ENCODE measurements at places on chromosomes 11 and 22.

GRCh38 chr11:68282141-68282860 lies 10.5 kb upstream of the C11orf24 start:
- peak; percentile 78 for DNase-seq

DNA sequence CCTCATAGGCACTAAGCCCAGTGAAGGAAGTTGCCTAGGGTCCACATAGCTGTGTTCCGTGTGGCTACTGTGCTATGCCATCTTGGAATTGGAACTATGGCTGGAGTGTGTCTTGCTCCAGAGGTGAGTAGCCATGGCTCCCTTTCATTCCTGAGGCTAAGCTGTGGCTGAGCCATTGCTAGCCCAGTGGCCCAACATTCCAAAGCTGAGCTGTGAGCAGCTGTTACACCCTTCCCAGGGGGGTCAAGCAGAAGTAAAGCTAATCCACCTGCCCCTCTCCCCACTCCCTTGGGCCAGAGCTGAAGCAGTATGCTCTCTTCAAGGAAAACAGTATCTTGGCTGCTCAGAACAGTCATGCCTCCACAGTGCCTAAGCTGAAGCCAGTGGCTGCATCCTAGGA lies 51.1 kb downstream of the USP35 start:
- DNase-seq, result no peak

DNA sequence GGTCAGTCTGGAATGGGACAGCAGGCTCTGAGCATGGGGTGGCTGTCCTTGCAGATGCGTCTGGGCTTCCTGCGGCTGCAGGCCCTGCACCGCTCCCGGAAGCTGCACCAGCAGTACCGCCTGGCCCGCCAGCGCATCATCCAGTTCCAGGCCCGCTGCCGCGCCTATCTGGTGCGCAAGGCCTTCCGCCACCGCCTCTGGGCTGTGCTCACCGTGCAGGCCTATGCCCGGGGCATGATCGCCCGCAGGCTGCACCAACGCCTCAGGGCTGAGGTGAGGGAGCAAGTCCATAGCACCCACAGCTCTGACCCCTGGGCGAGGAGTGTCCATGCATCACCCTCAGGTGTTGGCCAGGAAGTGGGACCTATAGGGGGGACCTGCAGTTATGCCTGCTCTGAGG lies 51.6 kb downstream of the MYO7A start:
- no peak for DNase-seq

DNA sequence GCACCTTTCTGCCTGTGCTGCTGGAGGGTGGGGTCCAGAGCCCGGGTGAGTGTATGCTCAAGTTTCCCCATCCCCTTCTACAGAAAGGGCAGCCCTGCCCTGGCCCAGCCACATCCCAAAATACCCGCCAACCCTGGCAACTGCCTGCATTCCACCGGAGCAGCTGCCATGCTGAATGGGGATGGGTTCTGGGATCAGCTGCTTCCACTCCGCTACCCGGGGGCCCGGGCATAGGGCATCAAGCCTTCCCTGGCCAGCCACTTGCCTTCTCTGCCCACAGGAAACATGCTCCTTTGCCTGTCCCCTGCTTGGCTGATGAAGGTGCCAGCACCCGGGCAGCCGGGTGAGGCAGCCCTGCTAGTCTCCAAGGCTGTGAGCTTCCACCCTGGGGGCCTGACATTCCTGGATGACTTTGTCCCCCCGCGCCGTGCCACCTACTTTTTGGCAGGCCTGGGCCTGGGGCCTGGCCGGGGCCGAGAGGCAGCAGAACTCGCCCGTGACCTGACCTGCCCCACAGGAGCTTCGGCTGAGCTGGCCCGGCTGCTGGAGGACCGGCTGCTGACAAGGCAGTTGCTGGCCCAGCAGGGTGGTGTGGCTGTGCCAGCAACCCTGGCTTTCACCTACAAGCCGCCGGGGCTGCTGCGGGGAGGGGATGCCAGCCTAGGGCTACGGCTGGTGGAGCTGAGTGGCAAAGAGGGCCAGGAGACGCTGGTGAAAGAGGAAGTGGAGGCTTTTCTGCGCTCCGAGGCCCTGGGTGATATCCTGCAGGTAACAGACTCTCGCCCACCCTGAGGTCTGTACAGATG lies 3.2 kb downstream of the CARNS1 start:
- no peak for DNase-seq

DNA sequence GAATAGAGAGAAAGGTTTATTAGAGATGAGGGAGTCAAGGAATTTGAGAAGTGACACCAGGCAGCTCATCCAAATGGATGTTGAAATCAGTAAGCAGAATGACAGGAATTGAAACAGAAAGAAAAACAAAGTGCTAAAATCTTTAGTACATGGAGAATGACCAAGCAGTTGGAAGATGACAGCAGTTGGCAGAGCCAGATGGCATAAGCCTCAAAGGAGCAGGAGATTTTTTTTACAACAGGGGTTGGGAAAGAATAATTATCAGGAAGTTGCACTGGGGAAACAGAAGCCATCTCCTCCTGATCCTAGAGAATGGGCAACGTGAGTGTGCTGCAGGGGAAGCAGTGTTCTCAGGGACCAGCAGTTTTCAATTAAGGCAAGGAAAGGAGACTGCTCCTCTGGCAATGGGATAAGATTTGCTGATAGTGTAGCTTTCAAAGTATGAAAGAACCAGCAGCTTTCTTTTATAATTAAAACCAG lies 28.9 kb downstream of the RAB39A start:
- DNase-seq, result peak; percentile 13

DNA sequence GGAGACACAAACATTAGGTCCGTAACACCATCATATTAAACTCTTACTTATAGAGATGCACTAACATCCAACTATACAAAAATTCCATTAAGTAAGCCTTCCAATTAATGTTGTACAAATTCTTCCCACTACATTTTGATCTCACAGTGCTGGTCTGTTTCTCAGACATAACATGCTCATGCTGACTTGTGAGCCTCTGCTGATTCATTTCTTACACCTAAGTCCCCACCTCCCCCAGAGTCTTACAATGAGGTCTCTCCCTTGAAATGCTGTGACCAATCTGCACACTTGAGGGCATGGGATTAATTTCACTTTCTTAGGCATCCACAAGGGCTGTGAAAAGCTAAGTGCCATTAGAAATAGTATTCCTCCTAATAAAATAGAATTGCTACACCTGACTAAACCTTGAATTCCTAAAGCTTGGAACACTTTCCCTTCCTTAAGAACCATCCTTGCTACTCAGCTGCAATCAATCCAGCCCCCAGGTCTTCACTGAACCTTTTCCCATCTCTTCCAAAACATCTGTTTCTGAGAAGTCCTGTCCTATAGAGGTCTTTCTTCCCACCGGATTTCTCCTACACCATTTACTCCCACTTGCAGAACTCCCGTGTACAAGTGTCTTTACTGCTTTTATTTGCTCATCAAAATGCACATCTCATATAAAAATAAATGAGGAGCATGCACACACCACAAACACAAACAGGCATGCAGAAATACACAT lies 2.0 kb downstream of the HBG1 start:
- no peak for DNase-seq

DNA sequence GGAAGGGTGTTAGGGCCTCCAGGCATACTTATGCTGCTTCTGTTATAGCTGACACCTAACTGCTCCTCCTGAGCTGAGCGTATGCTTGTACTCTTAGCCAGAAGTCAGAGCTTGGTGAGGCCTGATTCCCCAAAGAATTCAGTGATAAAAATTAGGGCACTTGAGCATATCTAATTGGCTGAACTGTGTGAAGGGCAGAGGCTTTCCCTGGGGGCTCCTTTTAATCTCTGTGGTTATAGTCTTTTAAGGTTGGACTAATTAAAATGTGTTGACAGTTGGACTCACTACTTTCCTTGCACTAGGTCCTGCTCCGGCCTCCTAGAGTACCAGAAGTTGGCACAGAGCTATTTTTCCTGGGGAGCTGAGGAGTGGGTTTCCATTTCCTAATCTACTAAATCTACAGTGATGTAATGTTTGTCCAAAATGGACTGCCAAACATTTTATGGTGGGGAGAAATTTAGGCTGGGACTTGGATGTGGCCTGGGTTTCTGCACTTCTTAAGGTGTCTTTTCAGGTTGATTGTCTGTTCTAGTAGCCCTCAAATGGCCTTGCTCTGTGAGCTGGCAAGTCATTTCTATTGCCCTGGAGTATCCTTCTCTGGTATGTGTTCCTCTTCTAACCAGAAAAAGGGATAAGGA lies 18.4 kb downstream of the STIM1 start:
- DNase-seq, result no peak

DNA sequence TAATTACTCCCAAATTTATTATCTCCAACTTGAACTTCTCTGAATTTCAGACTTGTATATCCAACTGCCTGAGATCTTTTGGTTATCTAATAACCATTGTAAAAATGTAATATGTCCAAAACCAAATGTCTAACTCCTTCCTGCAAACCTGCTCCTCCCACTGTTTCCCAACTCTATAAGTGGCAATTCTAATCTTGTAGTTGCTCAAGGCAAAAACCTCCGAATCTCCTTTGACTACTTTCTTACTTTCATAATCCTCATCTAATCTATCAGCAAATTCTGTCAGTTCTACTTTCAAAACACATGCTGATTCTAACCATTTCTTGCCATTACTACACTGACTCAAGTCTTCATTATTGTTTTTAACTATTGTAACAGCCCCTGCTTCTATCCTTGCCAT lies 55.7 kb downstream of the FAM168A start:
- no peak for DNase-seq

DNA sequence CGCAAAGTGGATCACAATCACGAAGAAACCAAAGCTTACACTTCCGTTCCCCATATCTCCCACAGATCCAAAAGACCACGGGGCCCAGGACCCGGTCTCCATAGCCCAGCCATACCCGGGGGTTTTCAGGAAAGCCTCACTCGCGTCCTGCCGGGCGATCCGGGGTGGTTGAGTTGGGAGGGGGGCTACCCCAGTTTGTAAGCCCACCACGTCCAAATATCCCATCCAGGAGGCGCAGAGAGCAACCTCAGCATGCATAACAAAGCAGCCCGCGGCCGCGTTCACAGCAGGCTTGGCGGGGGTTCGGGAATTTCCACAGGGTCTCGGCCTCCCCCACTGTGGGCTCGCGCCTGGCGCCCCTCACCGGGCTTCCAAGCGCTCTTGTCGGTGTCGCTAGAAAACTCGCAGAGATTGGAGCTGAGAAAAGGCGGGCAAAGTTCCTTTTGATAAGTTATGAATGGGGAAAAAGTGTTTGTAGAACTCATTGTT lies 9.5 kb downstream of the SDF2L1 start:
- no peak for DNase-seq

DNA sequence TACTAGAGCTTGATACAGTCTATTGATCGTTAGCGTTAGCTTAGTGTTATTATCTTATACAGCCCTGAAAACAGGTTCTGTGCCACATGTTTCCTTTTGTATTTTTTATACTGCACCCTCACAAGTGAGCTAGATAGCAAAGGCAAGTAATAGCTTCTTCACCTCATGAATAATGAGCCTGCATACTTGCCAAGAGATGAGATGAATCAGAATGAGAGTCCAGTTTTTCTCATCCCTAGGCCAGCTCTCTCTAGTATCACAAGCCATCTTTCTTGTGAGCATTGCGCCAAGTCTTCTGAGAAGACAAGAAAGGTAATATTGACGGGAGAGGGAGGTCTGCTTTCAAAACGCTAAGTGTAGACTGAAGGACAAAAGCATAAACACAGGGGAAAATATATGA lies 8.7 kb upstream of the CARD18 start:
- DNase-seq, result no peak

DNA sequence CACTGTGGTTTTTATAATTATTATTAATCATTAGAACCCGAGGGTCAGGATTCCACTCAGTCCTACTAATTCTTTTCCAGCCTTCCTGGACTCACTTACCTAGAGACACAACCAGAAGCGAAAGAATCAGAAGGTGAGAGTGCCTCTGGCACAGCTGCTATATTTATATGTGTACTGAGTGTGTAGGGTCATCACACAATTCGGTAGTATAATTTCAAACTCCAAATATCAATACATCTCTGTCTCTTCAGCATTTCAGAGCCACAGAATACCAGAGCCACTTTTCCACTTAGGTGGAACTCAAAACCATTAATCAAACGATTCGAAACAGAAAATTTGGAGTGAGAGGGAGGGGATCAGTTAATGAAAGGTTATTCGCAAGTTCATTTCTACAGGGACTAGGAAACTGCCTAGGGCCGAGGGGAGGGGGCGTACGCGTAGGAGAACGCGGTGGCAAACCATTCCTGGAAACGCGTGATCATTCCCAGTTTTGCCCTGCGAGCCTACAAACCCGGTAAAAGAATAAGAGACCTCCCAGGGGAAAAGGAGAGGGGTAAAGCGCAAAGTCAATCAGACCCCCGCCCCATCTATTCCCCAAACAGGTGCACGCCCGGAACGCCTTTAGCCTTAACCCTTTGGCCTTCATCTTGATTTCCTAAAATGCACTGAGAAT lies 5.4 kb downstream of the BSX start:
- no peak for DNase-seq

- DNase-seq, result no peak
Measured at GRCh38 chr22:25083056-25083806, 116.4 kb upstream of the CRYBB3 start.

GRCh38 chr22:17077255-17077654 lies 7.5 kb upstream of the IL17RA start:
- no peak for DNase-seq

DNA sequence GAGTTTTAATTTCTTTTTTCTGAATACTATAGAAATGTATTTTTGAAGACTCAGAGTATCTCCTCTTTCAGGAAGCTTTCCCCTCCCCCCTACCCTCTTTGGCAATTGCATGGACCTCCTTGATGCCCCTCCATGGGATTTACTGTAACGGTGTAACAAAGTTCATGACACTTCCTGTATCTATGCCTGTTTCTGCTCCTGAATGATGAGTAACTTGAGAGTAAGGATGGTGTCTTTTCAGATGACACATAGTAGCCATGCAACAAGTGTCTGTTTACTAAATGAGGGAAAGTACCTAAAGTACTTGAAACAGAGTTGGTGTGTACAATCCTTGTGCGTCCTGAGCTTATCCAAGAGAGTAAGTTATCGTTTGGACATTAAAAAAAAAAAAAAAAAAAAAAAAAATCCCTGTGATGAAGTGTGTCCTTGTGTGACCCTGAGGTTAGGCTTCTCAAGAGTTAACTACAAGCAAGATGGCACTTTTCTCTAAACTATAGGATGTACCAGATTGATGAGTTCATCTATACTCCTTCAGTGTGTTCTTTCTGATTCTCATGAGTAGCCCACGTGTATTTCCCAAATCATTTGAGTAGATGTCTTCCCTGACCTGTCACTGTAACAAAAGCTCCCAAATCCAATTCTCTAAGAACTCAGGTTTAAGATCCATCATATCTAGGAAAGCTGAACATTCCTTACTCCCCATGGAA lies 7.4 kb downstream of the ETS1 start:
- peak; percentile 74 for DNase-seq

DNA sequence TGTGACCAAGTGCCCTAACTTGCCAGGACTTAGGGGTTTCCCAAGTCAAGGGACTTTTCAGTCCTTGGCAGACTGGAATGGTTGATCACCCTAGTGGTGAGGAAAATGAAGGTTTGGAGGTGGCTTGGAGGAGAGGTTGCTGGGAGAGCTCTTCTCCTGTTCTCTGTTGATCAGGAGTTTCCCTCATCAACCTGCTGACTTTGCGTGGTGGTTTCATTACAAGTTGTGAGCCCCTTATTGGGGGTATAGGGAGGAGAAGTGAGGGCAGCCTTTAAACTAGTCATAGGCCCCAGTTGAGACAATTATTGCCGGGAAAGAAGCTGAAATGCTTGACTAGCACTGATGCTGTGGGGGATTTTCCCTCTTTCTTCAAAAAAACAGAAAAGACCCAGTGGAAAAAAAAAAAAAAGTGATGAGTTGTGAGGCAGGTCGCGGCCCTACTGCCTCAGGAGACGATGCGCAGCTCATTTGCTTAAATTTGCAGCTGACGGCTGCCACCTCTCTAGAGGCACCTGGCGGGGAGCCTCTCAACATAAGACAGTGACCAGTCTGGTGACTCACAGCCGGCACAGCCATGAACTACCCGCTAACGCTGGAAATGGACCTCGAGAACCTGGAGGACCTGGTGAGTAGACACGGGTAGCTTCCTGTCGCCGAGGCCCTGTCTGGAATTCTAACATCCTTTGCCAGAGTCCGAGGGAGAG lies at the start of gene CXCR5:
Gene CXCR5, plus strand, starts transcription at position 525 of the 704 bp plus-strand sequence. Its CDS starts 50 bp downstream, at position 575.
- peak; percentile 60 for DNase-seq

Measured in activated CD4-positive, alpha-beta T cell treated with anti-CD3 and anti-CD28 coated beads, Interleukin-2, Interleukin-6, amounts not matched to agents 100 ng/mL and 50 ng/mL, durations not matched to agents 16 hours and 8 hours (primary cell).